ENCODE measurements at places on chromosomes 1 and 21. TPM values are rescaled to one million over a fixed set of nuclear protein-coding genes. Genes with fewer than 3 reads are reported as not detected.

SLC44A3 gene
- total RNA-seq, result 9.6 TPM

EXO1 gene
- total RNA-seq, result 32.9 TPM

CFAP45 gene
- 0.59 TPM for total RNA-seq

ANGEL2 gene
- total RNA-seq, result 25.5 TPM

TMEM79 gene
- total RNA-seq, result 6.3 TPM

GJA8 gene
- total RNA-seq, result not detected

DMRTA2 gene
- total RNA-seq, result not detected

GJA9 gene
- total RNA-seq, result not detected

DAB1 gene
- total RNA-seq, result not detected

ELAPOR1 gene
- total RNA-seq, result 0.57 TPM

PLA2G2F gene
- 0.12 TPM for total RNA-seq

FCRL6 gene
- not detected for total RNA-seq

TMPRSS15 gene
- total RNA-seq, result not detected

KIF21B gene
- 6.1 TPM for total RNA-seq

HFM1 gene
- total RNA-seq, result 0.07 TPM

TMCC2 gene
- 2.7 TPM for total RNA-seq

MRPS6 gene
- total RNA-seq, result 55.1 TPM

FMO3 gene
- total RNA-seq, result 0.12 TPM

OR2AJ1 gene
- not detected for total RNA-seq

C1orf210 gene
- total RNA-seq, result 7.6 TPM

SYT14 gene
- total RNA-seq, result 0.07 TPM

OR2G6 gene
- not detected for total RNA-seq

GPX7 gene
- not detected for total RNA-seq

S100A3 gene
- total RNA-seq, result 4.2 TPM

RAB29 gene
- 17.7 TPM for total RNA-seq

BARHL2 gene
- total RNA-seq, result not detected

CTSK gene
- 3.5 TPM for total RNA-seq

NT5C1A gene
- not detected for total RNA-seq

ESPN gene
- total RNA-seq, result 114 TPM

SLAMF6 gene
- not detected for total RNA-seq

FAM72A gene
- 23.0 TPM for total RNA-seq

IL10 gene
- total RNA-seq, result not detected

KRTAP13-2 gene
- total RNA-seq, result not detected

RUSC1 gene
- 69.2 TPM for total RNA-seq

LYSMD1 gene
- 5.0 TPM for total RNA-seq

RBP7 gene
- total RNA-seq, result 45.6 TPM

CR1 gene
- 0.07 TPM for total RNA-seq

PCP4 gene
- total RNA-seq, result not detected

TBX19 gene
- total RNA-seq, result 3.0 TPM

Data from HCT116 (cell line).